ENCODE measurements at places on chromosomes 1 and 21.

DNA sequence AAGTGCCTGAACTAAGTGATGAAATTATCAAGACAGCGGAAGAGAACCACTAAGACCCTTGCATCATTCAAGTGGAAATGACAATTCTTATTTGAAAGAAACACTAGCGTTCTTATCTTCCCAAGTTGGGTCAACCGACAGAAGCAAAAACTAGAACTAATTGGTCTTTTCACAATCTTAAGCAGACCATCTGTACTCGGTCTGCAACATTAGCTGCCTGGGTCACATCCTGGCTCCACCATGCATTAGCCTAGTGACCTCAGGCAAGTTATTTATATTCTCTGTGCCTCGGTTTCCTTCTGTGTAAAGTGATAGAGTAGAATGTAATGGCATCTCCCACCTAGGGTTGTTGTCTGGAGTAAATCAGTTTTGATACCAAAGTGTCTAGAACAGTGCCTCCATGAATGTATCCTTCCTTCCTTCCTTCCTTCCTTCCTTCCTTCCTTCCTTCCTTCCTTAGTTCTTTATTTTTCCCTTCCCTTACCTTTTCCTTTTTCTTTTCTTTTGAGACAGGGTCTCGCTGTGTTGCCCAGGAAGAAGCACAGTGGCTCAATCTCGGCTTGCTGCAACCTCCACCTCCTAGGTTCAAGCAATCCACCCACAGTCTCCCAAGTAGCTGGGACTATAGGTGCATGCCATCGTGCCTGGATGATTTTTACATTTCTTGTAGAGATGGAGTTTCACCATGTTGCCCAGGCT is 6.0 kb downstream of the COLGALT2 start:
- DNase-seq: no peak

GRCh38 chr1:42734201-42735035 is 5.6 kb downstream of the CLDN19 start:
- DNase-seq: no peak

- no peak for DNase-seq
Measured at GRCh38 chr1:33276573-33277298, 20.4 kb downstream of the ZNF362 start.

- no peak for DNase-seq
Measured at GRCh38 chr1:64163970-64164369, 39.5 kb upstream of the UBE2U start.

DNA sequence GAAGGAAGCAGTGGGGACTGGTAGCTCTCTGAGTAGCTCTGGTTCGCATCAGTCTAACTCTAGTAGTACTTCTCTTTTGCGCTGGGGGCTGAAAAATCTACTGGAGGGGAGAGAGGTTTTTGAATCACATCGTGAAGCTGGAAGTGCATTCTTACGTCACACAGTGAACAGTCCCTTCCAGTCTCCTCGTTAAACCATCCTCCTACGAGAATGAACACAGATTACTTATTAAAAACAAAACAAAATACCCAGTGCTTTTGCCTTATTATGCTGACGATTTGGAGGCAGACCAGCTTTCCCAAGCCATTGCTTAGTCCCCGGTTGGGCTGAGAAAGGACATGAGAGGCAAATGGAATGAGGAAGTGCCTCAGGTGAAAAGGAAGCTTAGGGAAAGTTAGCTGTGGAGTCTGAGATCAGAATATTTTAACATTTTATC is 16.1 kb downstream of the HUNK start:
- no peak for DNase-seq

GRCh38 chr1:57468641-57469523 is 45.0 kb upstream of the DAB1 start:
- DNase-seq: no peak

- no peak for DNase-seq
Measured at GRCh38 chr21:25509862-25510261, 97.4 kb downstream of the MRPL39 start.

GRCh38 chr1:115671176-115671934 is 29.6 kb downstream of the VANGL1 start:
- no peak for DNase-seq

DNA sequence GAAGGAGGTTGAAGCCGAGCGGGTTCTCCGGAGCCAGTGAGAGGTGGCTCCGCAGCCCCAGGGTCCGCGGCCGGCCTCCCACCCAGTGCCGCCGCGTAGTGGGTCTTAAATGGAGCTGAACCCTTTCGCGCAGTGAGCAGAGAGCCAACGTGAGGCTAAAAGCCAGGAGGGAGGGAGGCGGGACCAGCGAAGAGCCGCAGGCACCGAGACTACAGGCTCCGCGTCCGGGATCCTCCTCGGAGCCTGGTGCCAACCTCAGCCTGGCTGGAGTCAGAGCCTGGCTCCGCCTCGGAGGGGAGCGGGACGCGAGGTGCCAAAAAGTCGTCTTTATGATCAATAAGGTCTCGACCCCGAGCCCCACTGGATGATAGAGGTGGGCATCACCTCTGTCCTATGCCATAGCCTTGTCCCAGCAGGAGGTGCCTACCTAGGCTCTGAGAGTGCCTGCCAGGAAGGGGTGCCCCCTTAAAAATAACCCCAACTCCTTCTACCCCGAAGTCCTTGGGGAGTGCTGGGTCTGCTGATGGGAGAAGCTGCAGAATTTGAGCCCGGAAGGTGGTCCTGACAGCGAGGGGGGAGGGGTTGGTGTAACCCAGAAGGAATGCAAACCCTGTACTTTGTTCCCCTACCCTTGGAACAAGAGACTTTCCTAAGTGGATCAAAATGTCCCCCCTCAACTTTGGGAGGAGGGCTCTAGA is 1.6 kb downstream of the IGSF21 start:
- no peak for DNase-seq

GRCh38 chr1:94801919-94802546 is 18.1 kb upstream of the SLC44A3 start:
- no peak for DNase-seq

DNA sequence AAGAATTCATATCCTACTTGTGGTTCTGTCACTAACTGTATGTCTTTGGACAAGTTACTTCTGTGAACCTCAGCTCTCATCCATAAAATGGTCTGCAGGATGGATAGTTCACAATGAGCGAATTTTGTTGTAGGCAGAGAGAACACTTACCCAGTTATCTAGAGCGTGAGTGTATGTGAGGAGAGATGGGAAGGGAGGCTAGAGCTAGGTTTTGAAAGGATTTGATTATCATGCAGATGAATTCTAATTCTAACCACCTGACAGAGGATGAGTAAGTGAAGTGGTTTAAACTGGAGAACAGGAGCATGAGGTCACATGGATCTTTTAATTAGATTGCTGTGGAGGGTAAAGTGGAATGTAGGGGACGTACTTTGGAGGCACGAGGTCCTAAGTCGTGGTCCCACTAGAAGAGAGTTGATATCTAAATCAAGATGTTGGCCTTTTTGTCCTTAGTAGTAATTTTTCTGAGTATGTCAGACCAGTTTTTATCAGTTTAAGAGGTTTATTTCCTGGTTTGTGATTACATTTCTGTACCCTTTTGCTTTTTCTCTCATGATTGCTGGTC is 5.0 kb downstream of the SUCO start:
- DNase-seq: no peak

- no peak for DNase-seq
Measured at GRCh38 chr1:222919478-222919865, 104.6 kb downstream of the DISP1 start.

- no peak for DNase-seq
Measured at GRCh38 chr1:1118011-1118875, 2.4 kb upstream of the C1orf159 start.

GRCh38 chr1:167599957-167600581 is 30.0 kb upstream of the RCSD1 start:
- peak; percentile 50 for DNase-seq
